Stimulated activated CD8-positive, alpha-beta memory T cell treated with anti-CD3 and anti-CD28 coated beads, Interleukin-4, amount 100 ng/mL, for 4 hours (primary cell): ENCODE measurements at places on chromosomes 2 and 18.

DNA sequence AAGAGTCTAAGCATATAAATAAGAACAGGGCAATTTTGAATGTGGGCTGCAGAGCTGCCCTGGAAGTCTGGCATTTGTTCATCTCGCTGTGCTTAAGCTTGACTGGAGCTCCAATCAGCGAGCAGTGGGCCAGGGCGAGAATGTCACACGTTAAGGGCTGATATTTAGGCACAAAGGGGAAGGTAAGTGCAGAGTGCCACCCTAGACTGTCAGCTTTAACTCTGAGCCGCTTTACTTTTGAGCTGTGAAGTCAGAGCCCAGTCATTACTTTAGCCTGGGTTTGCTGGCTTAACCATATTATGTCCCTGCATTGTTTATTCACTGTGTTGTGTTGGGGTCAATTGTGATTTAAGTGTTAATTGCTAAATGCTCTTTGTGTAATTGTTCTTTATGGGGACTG is 236.1 kb upstream of the SIX3 start:
- DNase-seq: no peak

DNA sequence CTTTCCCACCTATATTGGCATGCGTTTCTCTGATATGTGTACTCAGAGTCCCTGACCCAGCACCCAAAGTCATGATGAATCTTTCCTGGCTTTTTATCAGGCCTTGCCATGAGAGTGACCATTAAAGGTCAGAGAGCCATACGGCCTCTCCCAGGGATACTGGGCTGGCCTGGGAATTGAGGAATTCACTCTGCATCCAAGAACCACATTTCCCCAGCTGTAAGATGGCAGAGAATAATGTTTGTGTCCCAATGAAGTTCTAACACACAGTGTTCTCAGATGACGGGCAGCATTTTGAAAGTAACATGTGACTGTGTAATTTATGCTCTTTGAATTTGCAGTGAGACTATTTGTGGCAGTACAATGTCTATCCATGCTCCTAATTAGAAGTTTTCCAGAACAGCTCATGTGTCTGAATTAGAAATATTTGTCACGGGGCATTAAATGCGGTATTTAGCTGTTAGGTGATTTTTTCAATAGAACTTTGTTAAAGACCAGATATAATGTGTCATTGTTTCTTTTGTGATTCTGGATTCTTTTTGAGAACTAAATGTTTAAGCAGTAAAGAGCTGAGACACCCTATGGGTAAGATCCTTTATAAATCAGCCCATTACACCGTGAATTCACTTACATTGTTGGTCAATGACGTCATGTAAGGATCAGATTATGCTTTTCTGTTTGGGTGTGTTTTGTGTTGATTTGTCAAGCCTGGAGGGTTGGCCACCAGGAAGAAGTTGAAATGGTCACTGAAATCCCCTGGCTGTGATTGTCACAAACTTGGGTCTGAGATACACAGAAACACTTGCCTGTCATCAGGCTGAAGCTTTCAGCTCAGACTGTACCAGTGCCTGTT is 7.3 kb upstream of the SLC3A1 start:
- no peak for DNase-seq

DNA sequence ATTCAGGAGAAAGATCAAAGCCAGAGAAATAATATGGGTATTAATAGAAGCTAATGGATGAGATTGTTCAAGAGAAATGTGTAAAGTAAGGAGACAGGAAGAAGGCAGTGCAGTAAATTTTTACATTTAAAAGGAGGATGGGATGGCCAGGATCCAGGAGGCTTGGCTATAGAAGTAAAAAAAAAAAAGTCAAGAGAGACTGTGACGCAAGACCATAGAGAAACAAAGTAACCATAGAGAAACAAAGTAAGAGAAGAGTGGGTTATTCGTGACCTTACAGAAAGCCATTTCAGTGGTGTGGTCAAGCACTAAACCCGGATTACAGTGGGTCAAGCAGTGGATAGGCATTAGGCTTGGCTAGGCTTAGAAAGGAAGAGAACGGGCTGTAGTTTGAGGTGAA is 10.5 kb upstream of the FAM171B start:
- no peak for DNase-seq

GRCh38 chr2:23280401-23280800 is 104.6 kb upstream of the KLHL29 start:
- no peak for DNase-seq

GRCh38 chr18:25348386-25349130 is 3.4 kb downstream of the ZNF521 start:
- DNase-seq: no peak

DNA sequence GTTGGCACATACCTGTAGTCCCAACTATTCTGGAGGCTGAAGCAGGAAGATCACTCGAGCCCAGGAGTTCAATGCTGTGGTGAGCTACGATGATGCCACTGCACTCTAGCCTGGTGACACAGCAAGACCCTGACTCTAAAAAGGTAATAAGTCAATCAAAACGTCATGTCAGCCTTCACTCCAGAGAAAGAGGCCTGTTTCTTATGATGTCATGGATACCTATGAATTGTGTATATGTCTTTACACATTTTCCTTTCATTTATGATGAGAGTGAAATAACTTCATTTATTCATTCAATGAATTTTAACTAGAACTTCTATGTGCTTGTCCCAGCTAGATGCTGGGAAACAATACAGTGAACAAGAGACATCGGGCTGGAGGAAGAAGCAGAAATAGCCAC is 25.0 kb upstream of the ID2 start:
- DNase-seq: no peak

- no peak for DNase-seq
These were observed 106.6 kb downstream of the MAPK4 start for GRCh38 chr18:50666536-50666935.

- no peak for DNase-seq
These were observed 303.7 kb downstream of the PTGR3 start for GRCh38 chr18:74905247-74905646.

- DNase-seq: no peak
These were observed 99.7 kb upstream of the CAVIN2 start for GRCh38 chr2:191946471-191947182.

DNA sequence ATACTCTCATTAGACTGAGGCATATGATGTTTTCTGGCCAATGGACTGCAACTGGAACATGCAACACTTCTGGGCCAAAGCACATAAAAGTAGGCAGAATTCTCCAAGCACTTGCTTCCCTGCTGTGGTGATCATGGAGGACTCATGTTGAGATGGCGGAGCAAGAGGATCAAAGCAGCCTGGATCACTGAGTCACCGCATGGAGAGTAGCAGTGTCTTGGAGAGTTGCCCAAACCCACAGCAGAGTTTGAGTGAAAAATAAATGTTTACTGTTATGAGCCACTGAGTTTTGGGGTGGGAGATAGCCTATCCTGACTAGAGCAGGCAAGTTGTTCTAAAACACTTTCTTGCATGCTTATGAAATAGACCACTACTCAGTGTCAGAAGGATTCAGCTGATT is 359.5 kb downstream of the ZNF521 start:
- DNase-seq: no peak

DNA sequence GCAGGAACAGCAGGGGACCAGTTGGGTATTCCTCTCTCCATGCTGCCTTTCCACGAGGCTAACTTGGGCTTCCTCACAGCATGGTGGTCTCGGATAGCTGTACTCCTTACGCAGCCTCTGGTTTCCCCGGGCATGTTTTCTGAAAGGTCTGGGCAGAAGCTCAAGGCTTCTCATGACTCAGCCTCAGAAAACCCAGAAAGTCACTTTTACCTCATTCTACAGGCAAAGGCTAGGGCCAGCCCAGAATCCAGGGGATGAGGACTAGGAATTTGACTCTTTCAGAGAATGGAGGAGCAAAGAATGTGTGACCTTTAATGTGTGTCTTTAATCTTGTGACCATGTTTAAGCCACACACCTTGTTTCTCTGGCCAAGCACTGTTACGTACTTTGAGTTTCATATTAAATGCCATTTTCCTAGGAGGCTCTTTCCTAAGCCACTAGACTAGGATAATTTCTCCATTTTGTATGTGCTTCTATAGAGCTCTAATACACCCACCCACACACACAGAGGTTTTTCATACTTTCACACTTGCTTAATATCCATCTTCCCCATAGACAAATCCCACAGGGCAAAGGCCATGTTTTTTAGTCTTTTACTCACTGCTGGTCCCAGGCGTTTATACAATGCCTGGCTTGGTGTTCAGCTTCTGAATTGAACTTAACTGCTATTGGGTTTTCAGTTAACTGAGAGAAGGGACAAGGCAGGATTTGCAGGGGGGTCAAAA is 77.3 kb downstream of the LONRF2 start:
- DNase-seq: no peak

DNA sequence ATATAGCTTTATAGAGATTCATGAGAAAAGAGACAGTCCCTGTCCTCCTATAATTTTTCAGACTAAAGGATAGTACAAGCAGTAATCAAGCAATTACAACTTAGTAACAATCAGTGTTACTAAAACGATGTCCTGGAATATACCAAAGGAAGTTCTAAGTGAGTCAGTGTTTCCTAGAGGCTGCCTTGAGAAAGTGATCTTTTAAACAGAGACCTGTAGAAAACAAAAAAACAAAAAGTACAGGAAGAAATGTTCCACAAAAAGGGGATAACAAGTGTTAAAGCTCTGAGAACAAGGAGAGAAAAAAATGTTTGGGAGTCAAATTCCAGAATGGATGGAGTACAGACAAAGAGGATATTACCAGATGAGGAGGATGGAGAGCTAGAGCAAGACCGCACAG is 556.4 kb downstream of the ERBB4 start:
- no peak for DNase-seq
